ENCODE measurements at places on chromosomes 12 and 14.

- no peak for DNase-seq
Observed at GRCh38 chr12:1384910-1385309, 209.5 kb downstream of the FBXL14 start.

DNA sequence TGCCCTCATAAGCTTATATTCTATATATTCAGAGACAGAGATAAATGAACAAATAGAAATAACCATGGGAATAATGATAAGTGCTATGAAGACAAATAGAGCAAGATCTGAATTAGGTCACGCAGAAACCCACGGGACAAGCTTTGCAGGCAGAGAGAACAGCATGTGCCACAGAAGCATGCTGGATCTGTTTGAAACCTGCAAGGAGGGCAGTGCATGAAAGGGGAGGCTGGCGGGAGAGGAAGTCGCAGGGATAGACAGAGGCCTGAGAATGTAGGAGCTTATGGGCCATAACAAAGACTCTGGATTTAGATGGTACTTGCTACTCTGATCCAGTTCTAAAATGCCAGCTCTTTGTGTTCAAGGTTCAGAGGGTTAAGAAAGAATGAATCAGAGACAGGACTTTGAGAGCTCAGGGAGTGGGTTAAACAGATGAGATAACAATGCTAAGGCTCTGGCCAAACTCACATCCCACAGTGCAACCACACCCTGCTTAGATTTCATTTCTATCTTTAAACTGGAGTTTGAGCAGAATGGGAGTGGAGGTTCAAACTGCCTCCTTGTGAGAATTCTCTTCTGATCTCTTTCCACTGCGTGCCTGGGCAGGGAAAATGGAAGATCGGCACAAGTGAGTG lies 49.2 kb upstream of the PPP1R12A start:
- DNase-seq = no peak

- DNase-seq = no peak
Observed at GRCh38 chr14:90522571-90523191, 125.9 kb downstream of the CALM1 start.

DNA sequence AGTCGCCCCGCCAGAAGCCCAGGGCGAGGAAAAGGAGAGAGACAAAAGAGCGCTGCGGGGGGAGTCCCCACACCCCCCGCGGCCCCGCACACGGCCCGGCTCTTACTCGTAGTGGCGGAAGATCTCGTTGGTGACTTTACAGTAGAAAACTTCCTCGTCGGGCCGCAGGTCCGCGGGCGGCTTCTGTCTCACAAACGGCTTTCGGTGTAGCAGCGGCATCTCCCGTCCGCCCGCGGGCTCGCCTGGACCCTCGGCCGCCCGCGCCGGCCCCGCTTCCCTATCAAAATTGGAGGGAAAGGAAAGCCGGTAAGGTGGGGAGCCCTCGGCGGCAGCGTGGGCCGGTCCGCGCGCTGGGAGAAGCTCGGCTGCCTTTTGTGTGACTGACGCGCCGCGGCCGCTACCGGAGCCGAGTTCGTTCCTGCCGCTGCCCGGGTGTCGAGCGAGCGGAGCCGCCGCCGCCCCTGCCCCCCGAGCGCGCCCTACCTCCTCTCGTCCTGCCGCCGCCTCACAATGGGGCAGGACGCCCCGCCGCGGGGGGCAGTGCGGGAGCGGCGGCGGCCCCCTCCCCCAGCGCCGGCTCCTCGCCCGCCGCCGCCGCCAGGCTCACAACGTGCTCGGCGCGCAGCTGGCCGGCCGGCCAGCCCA lies 652 bp downstream of the BAZ1A start:
- no peak for DNase-seq

GRCh38 chr12:117321572-117321971 lies 39.9 kb downstream of the NOS1 start:
- DNase-seq = no peak

DNA sequence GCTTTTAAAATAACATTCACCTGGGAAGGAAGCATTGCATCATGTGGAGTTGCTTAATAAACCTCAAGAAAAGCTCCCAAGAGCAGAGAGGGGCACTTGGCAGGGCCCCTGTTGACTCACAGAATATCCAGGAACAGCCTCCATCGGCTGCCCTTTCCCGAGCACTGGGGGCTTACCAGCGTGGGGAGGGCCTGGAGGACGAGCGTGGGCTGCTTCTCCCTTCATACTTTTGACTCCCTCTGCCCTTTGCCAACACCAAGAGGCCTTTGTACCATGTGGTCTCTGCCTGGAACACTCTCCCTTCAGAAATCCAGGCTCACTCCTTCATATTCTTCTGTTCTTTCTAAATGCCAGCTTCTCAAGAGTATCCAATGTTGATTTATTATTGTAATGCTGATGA lies 492.1 kb upstream of the TMEM132C start:
- no peak for DNase-seq

GRCh38 chr14:29459969-29460560 lies 467.6 kb downstream of the PRKD1 start:
- no peak for DNase-seq

GRCh38 chr14:104316121-104316722 lies 177.8 kb downstream of the KIF26A start:
- DNase-seq = peak; percentile 24

GRCh38 chr14:100890061-100890850 lies 13.3 kb downstream of the RTL1 start:
- DNase-seq = no peak

GRCh38 chr14:75822522-75823141 lies 159.2 kb downstream of the TGFB3 start:
- DNase-seq = no peak

GRCh38 chr14:98840091-98840490 lies 431.9 kb downstream of the BCL11B start:
- DNase-seq = no peak

- no peak for DNase-seq
Observed at GRCh38 chr14:61125867-61126572, 145.0 kb downstream of the SLC38A6 start.

- no peak for DNase-seq
Observed at GRCh38 chr12:42819846-42820245, 230.3 kb upstream of the PRICKLE1 start.

- no peak for DNase-seq
Observed at GRCh38 chr14:66824251-66824650, 316.3 kb downstream of the GPHN start.

DNA sequence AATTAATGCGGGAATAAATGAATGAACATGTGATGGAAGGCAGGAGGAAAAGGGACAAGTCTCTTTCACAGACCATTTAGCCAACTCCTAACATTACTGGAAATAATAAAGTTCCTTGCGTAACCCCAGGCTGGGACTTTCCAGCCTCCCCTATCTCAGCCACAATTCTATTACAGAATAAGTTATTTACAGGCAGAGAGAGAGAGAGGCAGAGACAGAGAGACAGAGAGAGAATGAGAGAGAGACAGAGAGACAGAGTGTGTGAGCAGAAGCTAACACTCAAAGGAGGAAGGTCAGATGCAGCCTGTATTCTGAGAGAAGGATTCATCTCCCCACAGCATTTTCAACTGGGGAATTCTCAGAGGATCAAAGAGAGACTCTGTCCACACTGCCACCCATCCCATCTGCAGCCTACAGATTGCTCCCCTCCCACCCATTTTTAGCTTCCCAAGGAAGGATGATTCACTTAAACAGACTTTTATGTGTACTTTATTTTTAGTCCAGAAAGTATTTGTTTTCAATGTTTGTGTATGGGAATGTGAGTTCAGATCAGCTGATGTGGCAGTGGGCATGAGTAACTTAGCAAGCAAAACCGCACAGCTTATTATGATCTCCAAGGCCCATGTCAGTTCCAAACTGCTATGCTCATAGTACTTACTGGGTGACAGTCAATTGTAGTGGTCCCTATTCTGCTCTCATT lies 165.7 kb downstream of the CAND1 start:
- DNase-seq = no peak
